Pancreas (tissue), 10 donors: ENCODE measurements at places on chromosomes 16 and 17. TPM values are rescaled to one million over a fixed set of nuclear protein-coding genes. Genes with fewer than 3 reads are reported as not detected.

DNA sequence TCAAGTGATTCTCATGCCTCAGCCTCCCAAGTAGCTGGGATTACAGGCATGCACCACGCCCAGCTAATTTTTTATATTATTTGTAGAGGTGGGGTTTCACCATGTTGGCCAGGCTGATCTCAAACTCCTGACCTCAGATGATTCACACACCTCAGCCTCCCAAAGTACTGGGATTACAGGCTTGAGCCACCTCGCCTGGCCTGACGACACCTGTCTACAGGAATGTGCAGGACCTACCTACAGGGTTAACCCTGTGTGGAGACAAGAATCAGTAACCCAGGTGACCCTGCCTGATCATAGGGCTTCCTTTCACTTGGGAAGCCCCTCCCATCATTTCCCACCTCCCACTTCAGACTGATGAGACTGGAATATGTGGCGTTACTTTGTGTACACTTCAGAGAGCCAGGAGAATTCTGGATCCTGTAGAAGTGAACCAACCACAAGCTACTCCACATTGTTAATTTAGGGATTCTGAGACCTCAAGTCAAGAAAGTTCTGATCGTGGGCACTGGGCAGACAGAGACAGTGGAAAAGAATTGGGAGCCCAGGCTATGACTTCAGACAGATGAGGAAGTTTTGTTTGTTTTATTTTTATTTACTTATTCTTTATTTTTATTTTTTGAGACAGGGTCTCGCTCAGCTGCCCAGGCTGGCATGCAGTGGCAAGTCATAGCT lies 5.7 kb upstream of the MILR1 start:
- no peaks in the 10 kb centered on the region for H3K36me3 ChIP-seq
- no peak for DNase-seq
- H3K27ac ChIP-seq = no peak overlapping the region
- no peak overlapping the region for H3K4me3 ChIP-seq

The CDH15 gene
- total RNA-seq = not detected

DNA sequence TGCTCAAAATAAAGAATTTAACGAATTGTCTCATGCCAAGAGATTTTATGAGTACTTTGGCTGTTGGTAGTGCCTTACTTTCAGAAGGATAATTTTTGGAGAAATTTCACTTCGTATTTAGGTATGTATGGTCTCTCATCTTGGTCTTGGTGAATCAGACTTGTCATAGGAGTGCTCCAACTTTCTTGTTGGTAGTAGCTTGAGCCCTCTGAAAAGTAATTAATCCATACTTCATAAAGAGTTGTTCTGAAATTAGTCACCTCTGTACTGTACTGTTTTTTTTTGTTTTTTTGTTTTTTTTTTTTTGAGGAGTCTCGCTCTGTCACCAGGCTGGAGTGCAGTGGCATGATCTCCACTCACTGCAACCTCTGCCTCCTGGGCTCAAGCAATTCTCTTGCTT lies 11.6 kb downstream of the ZNRF1 start:
- H3K27me3 ChIP-seq = no peaks in the 10 kb centered on the region
- H3K4me3 ChIP-seq = no peak overlapping the region
- DNase-seq = no peak

The BCO1 gene
- 0.29 TPM for total RNA-seq

The INPP5K gene
- 17.2 TPM for total RNA-seq

The TVP23B gene
- total RNA-seq = 16.8 TPM

GRCh38 chr17:62941358-62941991 lies 24.6 kb upstream of the TANC2 start:
- H3K4me3 ChIP-seq = no peak overlapping the region
- H3K36me3 ChIP-seq = no peaks in the 10 kb centered on the region
- no peak overlapping the region for H3K27ac ChIP-seq
- no peaks in the 10 kb centered on the region for H3K27me3 ChIP-seq

The PIPOX gene
- 0.65 TPM for total RNA-seq
